Renal cortex interstitium (tissue), 15 donors: ENCODE measurements at places on chromosomes 7 and 10. TPM values are rescaled to one million over a fixed set of nuclear protein-coding genes. Genes with fewer than 3 reads are reported as not detected.

Gene EPHA1
- polyA plus RNA-seq = 19.6 TPM

Gene VPS37D
- 17.7 TPM for polyA plus RNA-seq

Gene NKX2-3
- polyA plus RNA-seq = not detected

GRCh38 chr7:139619367-139619657 lies 95.8 kb downstream of the CLEC2L start:
- no peak for DNase-seq

GRCh38 chr10:27433976-27434375 lies 70.1 kb upstream of the RAB18 start:
- no peak for DNase-seq

- no peak for DNase-seq
Observed at GRCh38 chr7:74525881-74526280, 72.2 kb downstream of the GTF2IRD1 start.

DNA sequence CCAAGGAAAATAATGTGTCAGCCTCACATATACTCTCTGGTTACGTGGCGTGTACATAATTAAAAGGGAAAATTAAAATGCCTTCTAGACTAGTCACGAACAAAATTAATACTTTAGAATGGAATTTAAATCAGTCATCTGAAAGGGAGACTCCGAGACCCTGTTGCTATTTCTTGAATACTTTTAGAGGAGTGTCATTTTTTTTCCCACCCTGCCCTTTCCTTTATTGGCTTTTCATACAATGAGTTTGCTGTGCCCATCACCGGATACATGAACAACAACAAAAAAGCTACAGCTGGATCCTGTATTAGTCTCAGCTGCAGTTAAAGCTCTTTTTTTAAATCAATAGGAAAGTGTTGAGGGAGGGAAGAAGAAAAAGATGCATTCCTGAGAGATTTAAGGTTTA lies 20.1 kb downstream of the CYTH3 start:
- no peak for DNase-seq

DNA sequence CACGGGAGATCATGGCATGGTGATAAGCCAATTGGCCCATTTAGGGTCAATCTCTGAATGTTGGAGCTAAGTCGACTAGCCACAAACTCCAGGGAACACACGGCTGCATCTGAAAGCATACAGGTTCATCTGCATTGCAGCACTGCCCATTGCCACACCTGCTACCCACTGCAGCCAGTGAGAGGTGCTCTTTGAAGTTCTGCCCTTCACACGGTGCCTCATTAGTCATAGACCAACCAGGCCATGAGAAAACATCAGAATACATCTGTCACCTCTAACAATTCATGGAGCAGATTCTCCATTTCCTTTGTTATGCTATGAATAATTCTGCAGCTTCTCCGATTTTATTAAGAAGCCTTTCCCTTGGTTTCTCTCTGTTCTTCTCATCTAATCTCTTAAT lies 65.7 kb upstream of the FAM204A start:
- no peak for DNase-seq

GRCh38 chr10:118986815-118987790 lies 42.4 kb upstream of the NANOS1 start:
- DNase-seq = no peak

- no peak for DNase-seq
Observed at GRCh38 chr7:149348758-149349369, 86.9 kb downstream of the ZNF783 start.

DNA sequence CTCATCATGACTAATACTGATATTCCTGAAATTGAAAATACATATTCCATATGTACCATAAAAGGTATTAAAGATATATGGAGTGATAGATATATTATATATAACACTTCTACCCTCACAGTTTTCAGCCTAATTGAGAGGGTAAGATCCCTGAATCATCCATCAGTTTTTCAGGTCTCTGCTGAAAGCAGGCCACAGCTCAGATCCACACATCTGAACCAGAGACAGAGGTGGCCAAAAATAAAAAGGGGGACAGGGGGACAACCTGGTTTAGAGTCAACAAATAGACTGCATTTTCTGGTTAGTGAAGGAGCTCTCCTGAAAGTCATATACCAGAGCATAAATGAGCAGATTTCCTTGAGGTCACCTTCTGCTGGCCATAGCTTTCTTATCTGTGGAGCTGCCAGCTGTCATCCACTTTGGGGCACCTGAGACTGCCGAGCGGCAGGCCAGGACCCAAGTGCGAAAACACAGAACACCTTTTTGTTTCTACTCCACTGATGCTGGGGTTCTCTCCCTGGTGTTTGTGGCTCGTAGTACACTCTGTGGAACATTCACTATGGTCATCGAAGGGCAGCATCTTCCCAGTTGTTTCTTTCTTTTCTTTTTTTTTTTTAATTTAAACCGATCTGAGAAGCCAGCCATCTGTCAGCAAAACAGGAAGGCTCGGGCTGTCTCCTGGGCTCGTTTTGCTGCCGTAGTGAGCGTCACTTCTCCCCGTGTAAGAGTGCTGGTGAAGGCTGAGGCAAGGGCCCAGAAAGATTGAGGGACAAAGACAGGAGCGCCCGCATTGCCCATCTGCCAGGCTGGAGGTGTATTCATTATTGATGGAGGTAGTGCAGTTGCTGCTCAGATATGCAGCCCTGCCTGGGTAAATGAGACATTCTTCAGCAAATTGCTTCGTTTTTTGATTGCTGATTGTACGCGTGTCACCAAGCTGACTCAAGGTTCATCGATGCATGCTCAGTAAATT lies 13.5 kb downstream of the IKZF1 start:
- no peak for DNase-seq

GRCh38 chr10:92890471-92890870 lies 42.2 kb downstream of the EXOC6 start:
- no peak for DNase-seq

GRCh38 chr7:1654738-1655475 lies 15.2 kb upstream of the ELFN1 start:
- no peak for DNase-seq

GRCh38 chr7:142300689-142301088 lies 42.8 kb upstream of the PRSS58 start:
- no peak for DNase-seq

DNA sequence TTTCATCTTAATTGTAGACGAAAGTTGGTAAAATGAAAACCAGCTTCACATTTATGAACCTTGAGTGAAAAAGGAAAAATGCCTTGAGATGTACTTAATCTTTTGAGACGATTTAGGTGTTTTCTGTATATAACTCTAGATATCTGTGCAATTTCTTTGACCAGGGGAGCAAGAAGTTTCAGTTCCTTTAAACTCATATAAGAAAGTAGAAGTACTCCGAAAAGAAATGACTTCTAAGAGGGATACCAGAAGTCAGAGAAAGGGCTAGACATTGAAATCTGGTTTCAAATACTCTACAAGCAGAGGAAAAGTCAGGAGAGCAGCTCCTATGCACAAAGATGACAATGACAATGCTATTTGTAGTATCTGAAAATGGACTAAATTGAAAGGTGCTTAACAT lies 303.7 kb downstream of the BAMBI start:
- DNase-seq = no peak

DNA sequence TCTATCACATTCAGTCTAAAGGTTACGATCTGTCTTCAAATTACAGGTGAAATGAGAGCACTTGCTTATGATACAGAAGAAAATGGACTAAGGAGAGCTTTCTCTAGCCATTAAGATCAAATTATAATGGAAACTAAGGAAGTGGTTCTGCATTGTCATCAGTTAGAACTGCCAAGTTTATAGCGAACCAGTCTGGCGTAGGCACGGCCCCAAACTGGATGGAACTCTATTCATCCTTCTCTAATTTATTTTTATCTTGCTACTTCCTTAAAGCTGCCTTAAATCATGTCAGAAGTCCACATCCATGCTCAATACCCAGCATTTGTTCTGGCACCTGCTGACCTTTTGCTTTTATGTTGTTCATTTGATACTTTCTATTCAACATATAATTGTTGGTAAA lies 63.7 kb upstream of the APBB1IP start:
- DNase-seq = no peak
